ENCODE measurements at places on chromosomes 16 and 17.

GRCh38 chr16:17194190-17194780, 276.5 kb downstream of the XYLT1 start:
- DNase-seq: no peak

DNA sequence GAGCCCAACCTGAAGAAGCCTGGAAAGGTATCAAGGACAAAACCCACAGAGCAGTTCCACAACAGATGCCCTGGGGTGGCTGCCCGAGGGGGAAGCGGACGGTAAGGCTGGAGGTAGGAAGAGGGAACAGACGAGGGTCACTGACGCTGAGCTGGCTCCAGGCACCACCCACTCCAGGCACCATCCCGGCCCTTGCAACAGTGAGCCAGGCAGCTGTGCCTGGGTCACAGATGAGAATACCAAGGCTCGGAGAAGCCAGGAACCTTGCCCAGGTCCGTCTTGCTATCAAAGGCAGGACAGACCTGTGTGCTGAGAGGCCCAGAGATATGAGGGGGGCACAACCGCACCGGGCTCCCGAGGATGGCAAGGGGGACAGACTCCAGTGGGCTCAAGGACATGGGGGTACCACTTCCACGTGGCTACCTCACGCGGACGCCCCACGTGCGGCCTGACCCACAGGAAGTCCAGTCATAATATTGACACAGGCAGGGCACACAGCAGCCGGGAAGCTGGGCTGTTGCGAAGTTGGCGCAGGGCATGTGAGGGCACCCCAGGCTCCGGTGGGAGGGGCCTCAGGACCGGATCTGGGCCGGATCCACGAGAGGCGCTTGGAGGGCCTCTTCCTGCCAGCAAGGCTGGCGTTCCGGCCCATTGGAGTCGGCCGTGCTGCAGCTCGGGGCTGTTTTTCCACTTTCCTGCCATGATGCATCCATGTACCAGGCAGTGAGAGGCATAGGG, 29.9 kb downstream of the PEMT start:
- no peak for DNase-seq

- no peak for DNase-seq
Measured at GRCh38 chr16:58419241-58419990, 27.1 kb downstream of the GINS3 start.

DNA sequence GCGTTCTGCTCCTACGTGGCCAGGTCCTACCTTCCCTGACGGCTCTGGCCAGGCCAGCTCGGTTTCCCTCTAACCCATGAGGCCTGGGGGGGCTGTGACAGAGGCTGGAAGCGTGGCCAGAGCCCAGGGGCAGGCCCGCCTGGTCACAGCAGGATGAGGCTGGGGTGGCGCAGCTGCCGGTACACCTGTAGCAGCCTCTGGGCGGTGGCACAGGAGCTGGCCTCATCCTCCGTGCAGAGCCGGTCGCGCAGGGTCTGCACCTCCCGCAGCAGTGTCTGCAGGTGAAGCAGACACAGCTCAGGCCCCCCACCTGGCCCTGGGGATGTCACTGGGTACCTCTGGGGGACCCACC, 11.5 kb downstream of the FAAP100 start:
- no peak for DNase-seq

- DNase-seq: no peak
Measured at GRCh38 chr17:41439375-41439774, 1.4 kb downstream of the KRT38 start.

GRCh38 chr16:35510701-35511100, 2051.3 kb downstream of the TP53TG3F start:
- peak; percentile 20 for DNase-seq

GRCh38 chr17:10022416-10022815, 117.3 kb upstream of the RCVRN start:
- DNase-seq: no peak

- DNase-seq: no peak
Measured at GRCh38 chr16:57658130-57658877, 9.8 kb upstream of the ADGRG3 start.

GRCh38 chr17:82278786-82279391, 5.4 kb upstream of the CSNK1D start:
- DNase-seq: no peak

GRCh38 chr17:34435182-34435928, 72.3 kb upstream of the CCL1 start:
- no peak for DNase-seq

- no peak for DNase-seq
Measured at GRCh38 chr16:22665048-22665797, 148.7 kb upstream of the HS3ST2 start.

DNA sequence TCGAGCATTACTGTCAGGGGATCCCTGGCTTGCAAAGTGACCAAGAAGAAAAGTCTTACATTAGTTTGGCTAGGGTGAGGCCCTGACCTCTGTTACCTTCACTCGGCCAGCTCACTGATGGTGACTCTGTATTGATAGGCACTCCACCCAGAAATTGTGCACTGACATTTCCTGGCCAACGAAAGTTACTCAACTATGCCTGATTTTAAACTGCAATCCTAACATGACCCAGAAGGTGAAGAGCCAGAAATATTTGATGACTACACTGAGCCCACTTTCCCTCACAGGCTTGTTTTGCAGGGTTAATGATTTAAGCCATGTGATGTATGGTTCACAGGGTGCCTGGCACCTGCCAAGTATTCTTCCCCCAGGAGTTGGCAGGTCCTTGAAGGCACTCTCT, 208.2 kb upstream of the MAF start:
- DNase-seq: no peak

GRCh38 chr17:65634533-65634932, 73.1 kb upstream of the AXIN2 start:
- DNase-seq: no peak

- DNase-seq: peak; percentile 26
Measured at GRCh38 chr17:76681222-76682137, 29.3 kb downstream of the MXRA7 start.

DNA sequence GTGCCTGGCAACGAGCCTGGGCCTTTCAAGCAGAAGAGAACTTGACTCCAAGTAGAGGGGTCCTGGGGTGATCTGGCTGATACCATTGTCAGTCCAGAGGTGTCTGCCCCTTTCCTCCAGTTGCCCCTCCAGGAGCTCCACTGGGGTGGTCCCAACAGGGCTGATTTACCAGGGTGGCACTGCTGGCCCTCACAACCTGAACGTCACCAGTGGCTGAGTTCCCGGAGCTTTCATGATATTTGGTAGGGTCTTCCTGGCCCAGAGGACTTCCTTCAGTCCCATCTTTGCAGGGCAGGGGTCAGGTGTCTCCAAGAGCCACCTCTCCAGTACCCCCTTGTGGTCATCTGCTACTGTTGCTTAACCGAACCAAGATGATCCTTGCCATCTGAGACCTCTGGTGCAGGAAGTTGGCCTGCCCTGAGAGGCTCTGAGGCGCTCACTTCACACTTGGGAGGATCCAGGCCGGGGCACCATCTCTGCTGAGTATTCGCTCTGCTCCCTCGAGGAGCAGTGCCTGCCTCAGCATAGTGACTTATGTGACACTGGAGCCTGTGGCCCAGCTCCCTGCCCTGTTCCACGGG, 3.5 kb downstream of the LIMD2 start:
- peak; percentile 36 for DNase-seq

DNA sequence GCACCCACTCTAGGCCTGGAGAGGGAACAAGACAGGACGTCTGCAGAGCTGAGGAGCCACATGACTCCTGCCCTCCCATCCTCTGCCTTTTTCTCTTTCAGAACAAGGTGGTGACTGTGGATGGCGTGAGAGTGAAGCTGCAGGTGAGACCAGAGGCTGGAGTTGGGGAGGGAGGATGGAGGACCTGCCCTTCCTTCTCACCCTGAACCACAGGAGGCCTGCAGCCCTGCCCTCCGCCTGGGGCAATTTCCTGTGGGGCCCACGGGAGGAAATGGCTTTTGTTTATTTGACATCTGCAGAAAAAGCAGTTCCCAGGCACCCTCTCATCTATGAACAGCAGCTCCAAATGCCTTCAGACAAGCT, 5.1 kb downstream of the RAB37 start:
- no peak for DNase-seq

- DNase-seq: no peak
Measured at GRCh38 chr16:1282324-1282973, 26.6 kb downstream of the TPSD1 start.

DNA sequence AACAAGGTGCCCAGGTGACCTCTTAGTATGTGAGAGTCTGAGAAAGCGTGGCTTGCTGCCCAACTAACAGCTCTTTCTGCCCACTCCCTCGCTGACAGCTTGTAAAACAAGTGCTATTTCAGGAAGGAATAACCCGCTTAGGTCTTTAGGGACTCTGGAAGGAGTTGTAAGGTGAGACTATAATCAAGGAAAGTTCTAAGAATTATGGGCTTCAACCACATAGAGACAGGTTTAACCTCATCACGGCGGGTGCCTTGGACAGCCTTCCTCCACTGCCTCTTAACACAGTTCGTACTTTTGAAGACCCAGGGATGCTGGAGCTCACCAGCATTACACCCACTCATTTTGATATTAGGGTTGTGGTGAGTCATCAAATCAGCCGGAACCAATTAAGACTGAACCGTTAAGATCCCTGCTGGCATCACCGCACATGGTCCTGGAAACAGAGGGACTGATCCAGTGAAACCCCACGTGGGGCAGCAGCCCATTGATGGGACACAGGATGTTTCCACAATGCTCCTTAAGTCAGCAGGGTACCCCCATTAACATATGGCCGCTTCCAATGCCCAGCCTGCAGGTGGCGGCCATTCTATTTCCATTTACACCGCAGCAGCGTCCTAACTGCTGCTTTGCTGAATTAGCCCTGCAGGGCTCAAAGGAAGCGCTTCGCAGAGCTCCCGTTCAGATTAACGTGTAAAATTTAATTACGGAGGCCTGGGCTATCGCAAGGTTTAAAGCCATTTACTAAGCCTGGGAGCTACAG, 176.6 kb upstream of the SDK2 start:
- DNase-seq: no peak

DNA sequence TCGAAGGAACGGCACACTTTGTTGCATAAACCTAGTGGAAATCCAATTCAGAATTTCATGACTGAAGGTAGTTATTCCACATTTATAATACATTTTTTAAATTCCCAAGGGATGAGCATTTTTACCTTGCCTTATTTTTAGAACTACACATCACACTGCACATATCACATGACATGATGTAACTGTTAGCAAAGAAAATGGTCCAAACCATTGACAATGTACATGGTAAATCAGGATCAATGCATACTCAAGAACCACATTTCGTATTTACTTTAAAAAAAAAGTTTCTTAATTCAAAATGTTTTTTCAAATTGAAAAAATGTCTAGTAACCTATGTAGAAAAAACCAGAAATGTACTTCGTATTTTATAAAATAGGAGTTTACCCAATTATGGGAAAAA, 2.5 kb downstream of the KANSL1 start:
- DNase-seq: peak; percentile 34

DNA sequence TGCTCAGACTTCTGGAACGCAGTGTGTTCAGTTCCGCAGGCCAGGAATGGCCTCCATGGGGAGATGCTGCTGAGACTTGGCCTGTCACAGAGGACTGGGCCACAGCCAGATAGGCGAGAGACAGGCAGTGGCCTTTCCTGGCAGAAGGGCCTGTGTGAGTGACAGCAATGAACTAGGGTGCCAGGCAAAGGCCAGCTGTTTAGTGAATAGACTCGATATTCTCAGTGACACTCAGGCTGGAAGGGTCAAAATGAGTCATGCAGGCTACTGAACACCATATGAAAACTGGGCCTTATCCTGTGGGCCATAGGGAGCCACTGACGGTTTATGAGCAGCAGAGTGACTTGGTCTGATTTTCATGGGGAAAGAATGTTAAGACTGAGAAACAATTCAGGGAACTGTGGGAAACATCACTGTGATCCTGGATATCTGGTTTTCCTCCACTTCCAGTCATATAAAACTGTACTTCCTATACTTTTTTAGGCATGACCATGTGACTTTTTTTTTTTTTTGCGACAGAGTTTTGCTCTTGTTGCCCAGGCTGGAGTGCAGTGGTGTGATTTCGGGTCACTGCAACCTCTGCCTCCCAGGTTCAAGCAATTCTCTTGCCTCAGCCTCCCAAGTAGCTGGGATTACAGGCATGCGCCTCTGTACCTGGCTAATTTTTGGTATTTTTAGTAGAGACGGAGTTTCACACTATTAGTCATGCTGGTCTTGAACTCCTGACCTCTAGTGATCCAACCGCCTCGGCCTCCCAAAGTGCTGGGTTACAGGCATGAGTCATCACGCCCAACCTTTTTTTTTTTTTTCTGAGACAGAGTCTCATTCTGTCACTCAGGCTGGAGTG, 5.2 kb upstream of the NUBP1 start:
- peak; percentile 88 for DNase-seq

GRCh38 chr16:16790597-16790996, 411.7 kb downstream of the NPIPA7 start:
- DNase-seq: no peak

DNA sequence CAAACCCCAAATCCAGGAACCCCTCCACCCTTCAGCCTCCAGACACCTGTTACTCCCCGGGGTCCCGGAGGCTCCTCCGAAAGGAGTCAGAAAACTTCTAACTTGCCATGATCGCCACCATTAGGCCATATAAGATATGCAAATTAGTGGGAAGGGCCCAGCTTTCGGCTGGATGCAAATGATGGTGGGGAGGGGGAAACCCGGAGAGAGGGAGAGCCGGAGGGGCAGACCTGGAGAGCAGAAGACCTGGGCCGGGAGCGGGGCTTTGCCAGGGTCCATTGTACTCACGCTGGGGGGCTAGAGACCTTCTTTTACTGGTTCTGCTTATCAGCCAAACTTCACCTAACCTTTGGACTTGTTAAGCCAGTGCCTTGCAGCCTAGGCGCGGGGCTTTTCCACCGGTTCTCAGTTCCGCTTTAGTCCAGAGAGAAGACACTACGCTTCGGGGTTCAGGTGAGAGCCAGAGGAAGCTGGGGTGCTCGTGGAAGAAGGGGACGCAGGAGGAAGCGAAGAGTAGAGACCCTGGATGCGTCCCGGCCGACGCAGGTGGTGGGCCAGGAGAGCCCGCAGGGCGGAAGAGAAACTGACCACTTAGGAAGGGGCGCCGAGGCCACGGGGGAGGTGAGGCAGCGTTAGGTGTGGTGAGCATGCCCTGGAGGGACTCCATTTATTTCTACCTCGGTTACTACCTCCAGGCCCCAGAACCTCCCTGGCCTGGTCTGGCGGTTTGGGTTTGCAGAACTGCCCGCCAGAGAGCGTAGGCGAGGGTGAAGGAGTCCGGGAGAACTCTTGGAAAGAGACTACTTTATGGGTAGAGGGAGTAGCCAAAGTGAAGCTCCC, at the start of gene HNF1B:
TSS of gene HNF1B (minus strand) at position 99 of the 840 bp plus-strand sequence. CDS start 175 bp downstream, outside the sequence.
- DNase-seq: no peak

GRCh38 chr17:79401704-79402674, 208.9 kb downstream of the RBFOX3 start:
- DNase-seq: no peak

GRCh38 chr17:33228548-33228947, 64.5 kb downstream of the ASIC2 start:
- DNase-seq: no peak

DNA sequence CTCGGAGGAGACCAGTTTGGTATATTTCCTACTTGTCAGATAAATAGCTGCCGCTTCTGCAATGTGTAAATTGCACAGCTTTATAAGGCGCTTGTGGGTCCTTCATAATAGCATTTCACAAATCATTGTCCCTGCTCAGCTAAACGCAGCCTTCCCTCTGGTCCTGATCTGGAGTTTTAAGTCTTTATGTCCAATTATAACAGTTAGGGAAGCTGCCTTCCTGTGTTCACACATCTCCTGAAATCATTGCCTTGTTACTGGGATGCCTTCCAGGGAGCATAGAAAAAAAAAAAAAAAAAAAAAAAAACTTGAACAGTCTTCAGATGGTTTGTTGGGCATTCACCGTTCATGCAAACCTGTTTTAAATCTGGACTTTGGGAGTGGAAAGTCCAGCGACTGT, 342.0 kb downstream of the XYLT1 start:
- no peak for DNase-seq

- DNase-seq: no peak
Measured at GRCh38 chr16:64882078-64882784, 239.6 kb downstream of the CDH11 start.
